Ureter (tissue), 1 donor: ENCODE measurements at places on chromosomes 7 and 10. TPM values are rescaled to one million over a fixed set of nuclear protein-coding genes. Genes with fewer than 3 reads are reported as not detected.

DNA sequence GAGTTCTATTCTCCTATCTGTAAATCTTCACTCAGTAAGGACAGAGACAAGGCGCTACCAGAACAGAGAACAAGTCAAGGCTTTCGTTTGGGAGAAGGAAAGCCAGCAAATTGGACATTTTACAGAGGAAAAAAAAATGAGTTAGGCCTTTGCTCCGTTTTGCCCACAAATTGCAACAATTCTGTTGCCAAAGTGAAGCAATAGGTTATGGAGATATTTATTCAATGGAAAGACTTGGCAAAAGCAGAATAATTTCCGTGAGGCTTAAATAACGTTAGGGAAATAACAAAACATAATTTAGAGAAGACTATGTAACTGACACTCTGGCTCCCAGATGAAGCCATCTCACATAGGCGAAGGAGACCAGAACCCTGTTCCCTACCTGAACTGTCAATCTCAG lies 67.5 kb downstream of the MKX start:
- DNase-seq: no peak

- no peak for DNase-seq
Observed at GRCh38 chr7:39613577-39613976, 9.8 kb upstream of the RALA start.

DNA sequence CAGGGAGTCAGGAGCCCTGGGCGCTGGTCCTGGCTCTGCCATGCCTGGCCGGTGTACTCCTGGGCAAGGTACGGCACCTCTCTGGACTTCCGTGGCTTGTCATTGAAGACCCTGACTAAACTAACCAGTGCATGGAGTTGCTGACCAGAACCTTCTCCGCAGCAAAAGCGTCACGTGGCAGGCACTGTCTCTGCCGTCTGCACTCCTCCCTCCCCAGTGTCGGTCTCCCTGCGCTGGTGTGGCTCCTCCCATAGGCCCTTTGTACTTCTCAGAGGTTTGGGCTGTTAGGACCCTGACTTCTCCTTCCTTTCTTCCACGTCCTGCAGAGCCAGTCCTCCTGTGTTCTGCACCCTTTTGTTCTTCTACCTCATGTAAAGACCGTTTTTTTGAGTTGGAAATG lies 100.6 kb upstream of the CREB5 start:
- no peak for DNase-seq

GRCh38 chr10:97916586-97916985 lies 66.9 kb downstream of the GOLGA7B start:
- DNase-seq: no peak

GRCh38 chr10:63603709-63604445 lies 82.7 kb downstream of the REEP3 start:
- DNase-seq: no peak

DNA sequence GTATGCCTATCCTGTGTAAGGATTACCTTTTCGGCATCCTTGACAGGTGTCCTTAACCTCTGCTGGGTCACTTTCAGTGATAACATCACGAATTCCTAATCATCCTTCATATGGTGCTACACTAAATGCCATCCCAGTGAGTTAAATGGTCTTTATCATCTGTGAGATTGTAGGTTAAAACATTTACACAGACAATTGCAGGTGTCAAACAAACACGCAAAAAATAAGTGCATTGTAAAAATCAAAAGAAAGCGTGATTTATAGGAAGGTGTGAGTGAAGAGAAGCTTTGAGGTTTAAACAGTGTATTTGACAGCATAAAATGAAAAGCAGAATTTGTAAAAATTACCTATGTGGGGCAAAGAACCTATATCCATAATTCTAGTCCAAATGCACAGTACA lies 111.5 kb upstream of the IFRD1 start:
- DNase-seq: no peak

DNA sequence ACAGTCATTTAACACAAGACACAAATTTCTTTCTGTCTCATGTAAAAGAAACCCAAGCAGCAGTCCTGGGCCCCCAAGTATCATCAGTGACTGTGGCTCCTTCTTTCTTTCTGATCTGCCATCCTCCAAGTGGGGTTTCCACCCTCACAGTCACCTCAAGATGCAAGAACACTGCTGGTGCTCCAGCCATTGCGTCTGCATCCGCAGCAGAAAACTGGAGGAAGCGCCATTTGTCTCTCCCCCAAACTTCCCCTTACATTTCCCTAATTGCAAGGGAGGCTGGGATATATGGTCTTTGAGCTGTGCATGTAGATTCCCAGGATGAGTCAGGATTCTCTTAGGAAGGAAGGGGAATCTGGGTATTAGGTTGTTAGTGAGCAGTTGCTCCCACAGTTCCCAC lies 60.9 kb upstream of the GNA12 start:
- no peak for DNase-seq

GRCh38 chr10:78953113-78953798 lies 115.5 kb upstream of the ZMIZ1 start:
- DNase-seq: no peak

DNA sequence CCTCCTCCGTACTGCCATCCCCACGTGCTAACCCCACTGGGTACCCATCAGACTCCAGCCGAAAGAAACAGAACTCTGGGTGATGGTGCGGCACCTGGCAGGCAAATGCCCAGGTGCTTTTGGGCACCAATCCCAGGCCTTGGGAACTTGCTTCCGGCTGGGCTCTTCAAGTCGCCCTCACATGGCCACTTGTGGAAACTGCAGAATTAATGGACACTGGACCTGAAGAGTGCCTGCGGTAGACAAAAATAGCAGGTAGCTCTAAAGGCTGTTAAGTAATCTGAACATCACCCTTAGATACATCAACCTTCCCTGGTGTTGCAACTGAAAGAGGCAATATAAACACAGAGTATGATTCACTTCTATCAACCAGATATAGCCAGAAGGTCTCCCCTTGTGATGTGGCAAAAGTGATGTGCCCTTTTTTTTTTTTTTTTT lies 644.4 kb downstream of the GRM8 start:
- no peak for DNase-seq

DNA sequence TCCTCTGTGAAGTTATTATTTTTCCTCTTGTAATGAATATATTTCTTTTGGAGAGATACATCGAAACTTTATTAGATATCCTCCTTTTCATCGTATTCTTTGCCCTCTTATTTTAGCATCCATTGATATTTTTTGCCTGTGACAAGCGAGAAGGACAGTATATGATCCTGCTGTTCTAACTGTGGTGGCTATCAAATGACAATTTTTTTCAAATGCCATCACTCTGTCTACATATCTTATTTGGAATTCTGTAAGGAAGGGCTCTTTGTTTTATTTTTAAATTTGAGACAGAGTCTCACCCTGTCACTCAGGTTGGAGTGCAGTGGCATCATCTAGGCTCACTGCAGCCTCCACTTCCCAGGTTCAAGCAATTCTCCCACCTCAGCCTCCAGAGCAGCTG lies 128.5 kb downstream of the LYZL1 start:
- no peak for DNase-seq

The RPP38 gene
- 19.1 TPM for total RNA-seq

The PCDH15 gene
- total RNA-seq: 1.2 TPM

The CALHM3 gene
- total RNA-seq: not detected

The LBX1 gene
- total RNA-seq: not detected

The ASB4 gene
- not detected for total RNA-seq

The FEZF1 gene
- not detected for total RNA-seq

The ZNF735 gene
- total RNA-seq: not detected

The POLR2J gene
- total RNA-seq: 53.1 TPM
